ENCODE measurements at places on chromosomes 16 and 17.
A peak's percentile ranks its signal among the peaks of the same experiment; 100 is the strongest.

DNA sequence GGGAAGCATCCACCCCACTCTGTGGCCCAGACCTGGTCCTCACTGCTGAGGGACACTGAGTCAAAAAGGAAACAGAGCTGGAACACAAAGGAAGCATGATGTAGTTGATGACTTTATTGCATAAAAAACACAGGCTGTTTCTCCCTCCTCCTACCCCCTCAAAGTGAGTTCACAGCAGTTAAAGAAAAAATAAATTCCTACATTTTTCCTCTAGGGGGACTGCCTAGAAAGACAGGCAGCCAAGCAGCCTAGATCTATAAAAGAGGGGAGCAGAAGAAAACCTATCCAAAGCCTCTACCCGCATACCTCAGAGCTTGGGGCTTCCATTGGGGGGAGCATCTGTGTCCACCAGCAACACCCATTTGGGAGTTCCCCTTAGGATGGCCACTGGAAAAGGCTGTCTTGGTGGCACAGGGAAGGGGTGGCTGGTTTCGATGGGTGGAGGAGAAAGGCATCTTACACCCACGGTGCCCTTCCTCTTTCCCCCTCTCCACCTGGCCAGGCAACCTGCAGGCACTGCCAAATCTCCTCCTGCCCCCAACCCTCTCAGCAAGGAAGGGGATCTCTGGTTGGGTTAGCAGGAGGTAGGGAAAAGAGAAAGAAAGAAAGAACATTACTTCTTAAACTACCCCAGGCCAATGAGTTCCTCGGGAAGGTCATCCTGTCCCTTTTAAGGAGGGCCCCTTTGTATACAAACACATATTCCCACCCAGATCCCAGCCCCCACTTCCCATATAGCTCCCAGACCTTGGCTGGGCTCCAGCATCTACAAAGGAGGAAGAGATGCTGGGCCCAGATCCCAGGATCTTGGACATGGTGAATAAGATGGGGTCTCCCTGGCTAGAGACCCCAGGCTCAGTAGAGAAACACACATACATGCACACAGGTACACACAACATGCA lies 4.0 kb upstream of the SCRN2 start:
- no peak for DNase-seq

- DNase-seq: no peak
These were observed 64.8 kb upstream of the C17orf78 start for GRCh38 chr17:37310940-37311339.

DNA sequence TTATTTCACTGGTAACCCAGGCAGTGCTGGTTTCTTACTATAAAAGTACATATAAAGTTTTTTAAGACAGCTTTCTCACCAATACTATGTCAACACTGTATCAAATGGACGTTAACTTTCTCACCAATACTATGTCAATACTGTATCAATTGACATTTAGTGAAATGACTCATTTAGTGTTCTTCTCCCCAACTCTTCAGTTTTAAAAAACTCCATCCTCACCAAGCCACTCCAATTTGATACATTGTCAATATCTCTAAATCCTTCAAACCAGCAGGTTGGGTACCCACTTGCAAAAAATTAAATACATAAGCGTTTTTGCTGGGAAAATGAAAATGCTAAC lies 4.8 kb downstream of the TOB1 start:
- no peak for DNase-seq

DNA sequence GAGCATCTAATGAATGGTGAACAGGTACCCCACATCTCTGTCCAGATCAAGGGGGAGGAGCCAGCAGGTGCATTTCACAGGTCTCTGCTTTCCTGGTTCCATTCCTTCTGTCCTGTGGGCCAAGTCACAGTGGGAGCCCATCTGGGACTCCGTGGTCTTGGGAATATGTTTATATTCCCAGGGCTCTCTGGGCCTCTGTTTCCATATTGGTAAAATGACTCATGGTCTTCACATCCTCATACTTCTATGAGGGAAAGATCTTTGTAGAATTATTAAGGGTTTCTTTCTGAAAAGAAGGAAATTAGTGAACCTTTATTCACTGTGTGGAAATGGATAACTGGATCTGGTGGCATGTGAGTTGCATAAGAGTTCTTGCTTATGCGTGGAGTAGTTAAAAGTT lies 6.2 kb downstream of the MYOCD start:
- no peak for DNase-seq

- DNase-seq: no peak
These were observed 10.2 kb downstream of the LASP1 start for GRCh38 chr17:38879878-38880665.

- DNase-seq: no peak
These were observed 16.2 kb upstream of the NAGLU start for GRCh38 chr17:42519546-42520491.

DNA sequence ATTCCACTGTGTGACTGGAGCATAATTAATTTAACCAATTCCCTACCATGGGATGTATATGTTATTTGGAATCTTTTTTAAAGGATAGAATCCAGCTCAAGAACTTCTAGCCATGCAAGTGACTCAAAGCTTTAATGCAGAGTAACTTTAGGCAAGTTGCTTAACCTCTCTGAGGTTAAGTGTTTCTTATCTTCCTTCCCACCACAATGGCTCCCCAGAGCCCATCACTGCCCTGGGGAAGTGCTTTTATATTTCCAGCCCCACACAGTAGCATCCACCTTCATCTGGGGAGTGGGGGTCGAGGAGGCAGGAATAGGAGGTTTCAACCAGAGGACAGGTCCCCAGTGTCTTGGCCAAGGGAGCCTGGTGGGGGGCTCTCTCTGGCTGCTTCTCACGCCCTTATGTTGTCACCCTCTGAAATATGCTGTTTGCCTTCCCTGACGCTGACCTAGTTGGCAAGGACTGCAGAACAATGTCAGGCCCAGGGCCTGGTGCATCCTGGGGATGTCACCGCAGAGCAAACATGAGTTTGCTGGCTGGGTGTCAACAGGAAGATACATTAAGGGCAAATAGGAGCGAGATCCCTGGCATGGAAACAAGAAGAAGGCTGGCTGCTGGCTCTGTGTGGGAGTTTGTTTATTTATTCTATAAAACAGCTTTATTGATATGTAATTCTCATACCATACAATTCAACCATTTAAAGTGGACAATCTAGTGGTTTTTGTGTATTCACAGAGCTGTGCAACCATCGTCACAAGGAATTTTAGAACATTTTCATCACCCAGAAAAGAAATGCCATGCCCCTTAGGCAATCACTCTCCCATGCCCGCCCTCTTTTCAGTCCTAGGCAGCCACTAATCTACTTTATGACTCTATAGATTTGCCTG lies 46.6 kb upstream of the WSB1 start:
- DNase-seq: no peak

DNA sequence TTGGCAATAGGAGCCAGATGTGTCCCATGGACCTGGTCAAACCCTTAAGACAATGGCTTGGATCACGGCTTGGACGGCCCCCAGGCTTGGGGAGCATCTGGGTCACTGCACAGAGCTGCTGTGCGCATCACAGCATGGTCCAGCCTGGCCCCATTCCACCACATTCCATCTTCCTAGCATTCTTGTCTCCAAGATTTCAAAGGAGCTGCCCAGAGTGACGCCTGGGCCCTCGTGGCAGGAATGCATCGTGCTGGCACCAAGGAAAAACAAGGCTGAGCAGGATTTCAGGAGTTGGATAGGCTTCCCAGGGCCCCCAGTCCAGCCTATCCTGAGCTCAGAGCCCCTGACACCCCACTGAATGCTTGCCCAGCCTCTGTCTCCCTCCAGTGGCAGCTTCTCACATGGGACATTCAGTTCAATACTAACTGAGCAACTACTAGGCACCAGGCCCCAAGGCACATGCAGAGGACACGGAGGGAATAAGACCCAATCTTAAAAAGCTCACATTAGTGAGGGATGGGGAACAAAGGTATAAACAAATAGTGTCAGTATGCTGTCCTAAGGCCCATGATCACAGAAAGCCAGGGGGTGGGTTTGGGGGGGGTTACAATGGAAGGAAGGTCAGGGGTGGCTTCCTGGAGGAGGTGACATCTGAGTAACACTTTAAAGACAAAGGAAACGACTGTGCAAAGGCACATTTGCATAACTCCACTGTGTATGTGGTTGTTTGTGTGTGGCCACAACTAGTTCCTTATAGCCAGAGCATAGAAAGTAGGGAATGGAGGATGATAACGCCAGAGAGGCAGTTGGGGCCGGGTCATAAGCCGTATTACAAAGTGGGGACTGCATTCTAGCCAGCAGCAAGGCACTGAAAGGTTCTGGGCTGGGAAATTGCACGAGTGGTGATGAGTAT lies 34.1 kb downstream of the TK2 start:
- DNase-seq: no peak

DNA sequence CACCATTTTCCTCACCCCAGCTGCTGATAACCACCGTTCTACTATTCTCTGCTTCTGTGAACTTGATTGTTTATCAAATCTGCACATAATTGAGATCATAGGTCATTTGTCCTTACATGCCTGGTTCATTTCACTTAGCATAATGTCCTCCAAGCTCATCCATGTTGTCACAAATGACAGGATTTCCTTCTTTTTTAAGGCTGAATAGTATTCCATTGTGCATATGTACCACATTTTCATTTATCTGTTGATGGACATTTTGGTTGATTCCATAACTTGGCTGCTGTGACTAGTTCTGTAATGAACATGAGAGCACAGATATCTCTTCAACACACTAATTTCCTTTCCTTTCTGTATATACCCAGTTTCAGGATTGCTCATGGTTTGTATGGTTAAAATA lies 225.3 kb upstream of the TBX2 start:
- no peak for DNase-seq

- DNase-seq: no peak
These were observed 59.4 kb upstream of the CMIP start for GRCh38 chr16:81385031-81385756.

DNA sequence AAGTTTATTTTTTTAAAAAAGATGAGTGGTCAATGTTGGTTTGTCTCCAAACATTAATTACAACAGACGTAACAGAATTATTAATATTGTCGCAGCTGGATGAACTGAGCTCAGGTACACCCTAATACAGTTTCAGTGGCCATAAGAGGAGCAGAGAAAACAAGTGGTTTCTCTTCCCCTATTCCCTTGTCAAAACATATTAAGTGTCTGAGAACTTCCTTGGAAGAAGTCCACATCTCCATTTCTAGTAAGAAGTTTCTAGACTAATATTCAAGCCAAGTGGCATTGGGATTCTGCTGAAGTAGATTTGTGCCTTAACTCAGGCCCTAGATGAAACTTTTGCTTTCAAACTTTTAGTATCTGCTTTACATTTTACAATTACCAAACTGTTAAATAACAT lies 47.7 kb downstream of the GNA13 start:
- DNase-seq: no peak

DNA sequence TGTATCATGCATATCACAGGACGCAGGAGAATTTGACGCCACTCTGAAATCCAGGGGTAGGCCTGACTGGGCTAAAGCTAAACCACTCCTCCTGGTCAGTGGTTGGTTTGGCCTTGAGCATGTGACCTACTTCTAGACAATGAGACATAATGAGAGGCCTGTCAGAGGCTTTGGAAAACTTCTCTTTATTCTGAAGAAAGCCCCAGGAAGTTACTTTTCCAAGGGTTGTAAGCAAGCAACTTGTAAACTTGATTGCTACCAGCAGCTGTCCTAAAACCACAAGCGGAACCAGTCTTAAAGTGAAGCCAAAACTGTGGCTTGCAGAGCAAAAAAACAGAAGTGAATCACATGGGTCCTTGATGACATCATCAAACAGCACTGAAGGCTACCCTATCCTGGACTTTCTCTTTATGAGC lies 138.2 kb upstream of the COX10 start:
- no peak for DNase-seq

GRCh38 chr17:80742091-80742490 lies 197.5 kb downstream of the RPTOR start:
- no peak for DNase-seq

- DNase-seq: peak; percentile 4
These were observed 14.9 kb downstream of the RCVRN start for GRCh38 chr17:9890124-9890523.

DNA sequence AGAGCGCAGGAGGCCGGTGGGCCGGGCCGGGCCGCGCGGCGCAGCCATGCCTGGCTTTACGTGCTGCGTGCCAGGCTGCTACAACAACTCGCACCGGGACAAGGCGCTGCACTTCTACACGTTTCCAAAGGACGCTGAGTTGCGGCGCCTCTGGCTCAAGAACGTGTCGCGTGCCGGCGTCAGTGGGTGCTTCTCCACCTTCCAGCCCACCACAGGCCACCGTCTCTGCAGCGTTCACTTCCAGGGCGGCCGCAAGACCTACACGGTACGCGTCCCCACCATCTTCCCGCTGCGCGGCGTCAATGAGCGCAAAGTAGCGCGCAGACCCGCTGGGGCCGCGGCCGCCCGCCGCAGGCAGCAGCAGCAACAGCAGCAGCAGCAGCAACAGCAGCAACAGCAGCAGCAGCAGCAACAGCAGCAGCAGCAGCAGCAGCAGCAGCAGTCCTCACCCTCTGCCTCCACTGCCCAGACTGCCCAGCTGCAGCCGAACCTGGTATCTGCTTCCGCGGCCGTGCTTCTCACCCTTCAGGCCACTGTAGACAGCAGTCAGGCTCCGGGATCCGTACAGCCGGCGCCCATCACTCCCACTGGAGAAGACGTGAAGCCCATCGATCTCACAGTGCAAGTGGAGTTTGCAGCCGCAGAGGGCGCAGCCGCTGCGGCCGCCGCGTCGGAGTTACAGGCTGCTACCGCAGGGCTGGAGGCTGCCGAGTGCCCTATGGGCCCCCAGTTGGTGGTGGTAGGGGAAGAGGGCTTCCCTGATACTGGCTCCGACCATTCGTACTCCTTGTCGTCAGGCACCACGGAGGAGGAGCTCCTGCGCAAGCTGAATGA lies 606 bp downstream of the THAP11 start:
- DNase-seq: peak; percentile 77

- no peak for DNase-seq
These were observed 194.3 kb upstream of the RPL38 start for GRCh38 chr17:74009056-74009625.

DNA sequence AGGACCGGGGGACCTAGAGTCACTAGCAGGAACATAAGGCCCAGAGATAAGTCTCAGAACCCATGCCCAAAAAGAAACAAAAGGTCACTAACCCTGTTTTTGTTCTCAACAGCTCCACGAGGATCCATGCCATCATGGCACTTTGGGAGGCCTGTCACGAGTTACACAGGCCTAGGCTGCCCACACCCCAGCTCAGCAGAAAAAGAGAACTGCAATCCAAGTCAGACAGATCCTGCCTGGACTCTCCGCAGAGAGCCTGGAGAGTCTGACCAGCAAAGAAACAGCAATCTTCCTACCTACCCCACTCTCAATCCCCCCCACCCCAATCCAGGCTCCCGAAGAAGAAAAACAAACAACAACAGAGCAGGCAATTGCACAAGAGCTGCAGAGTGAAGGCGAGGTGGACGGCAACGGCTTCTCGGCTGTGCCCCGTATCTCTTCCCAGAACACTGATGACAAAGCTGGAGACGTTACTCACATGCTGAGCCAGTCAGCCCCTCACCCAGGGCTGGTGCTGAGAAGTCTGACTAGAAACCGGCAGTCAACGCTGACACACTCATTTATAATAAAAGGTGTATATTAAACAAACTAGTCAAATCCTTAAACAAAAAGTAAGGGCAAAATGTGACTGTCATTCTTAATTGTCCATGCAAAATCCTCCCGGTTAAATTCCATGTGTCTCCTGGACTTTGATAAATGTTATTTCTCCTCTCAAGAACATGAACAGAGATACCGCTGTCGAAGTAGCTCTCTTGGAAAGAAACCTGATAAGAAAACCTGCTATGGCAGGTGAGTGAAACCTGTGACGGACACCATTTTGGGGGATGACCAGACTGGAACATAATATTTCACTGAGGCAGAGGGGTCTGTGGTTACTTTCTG lies 89.3 kb downstream of the SMG6 start:
- DNase-seq: no peak

Measured in CD4-positive, CD25-positive, alpha-beta regulatory T cell (primary cell).